ENCODE measurements at places on chromosomes 16 and 17. TPM values are rescaled to one million over a fixed set of nuclear protein-coding genes. Genes with fewer than 3 reads are reported as not detected.

Gene CLEC10A
- total RNA-seq, result 0.14 TPM

Gene SMIM36
- not detected for total RNA-seq

Gene ICAM2
- 668 TPM for total RNA-seq

Gene TP53TG3
- not detected for total RNA-seq
